Activated naive CD4-positive, alpha-beta T cell (primary cell): ENCODE measurements at places on chromosomes 5 and 9.

GRCh38 chr5:163893281-163893680 is 387.9 kb downstream of the MAT2B start:
- no peak for DNase-seq

DNA sequence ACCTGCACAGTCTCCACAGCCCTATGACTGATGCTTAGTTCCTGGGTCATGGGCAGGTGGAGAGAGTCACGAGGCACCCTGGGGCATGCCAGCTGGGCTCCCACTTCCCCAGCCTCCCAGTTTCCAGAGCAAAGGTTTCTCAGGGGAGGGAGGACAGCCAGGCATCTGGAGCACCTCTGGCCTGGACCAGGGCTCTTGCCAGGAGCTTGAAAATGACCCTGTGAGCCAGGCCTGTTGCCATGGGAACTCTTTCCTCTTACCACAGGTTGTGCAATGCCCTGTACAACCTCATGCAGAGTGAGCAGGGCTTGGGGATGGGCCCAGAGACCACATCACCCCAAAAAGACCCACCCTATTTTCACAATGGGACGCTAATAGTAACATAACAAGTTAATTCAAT is 113.1 kb downstream of the PSD2 start:
- no peak for DNase-seq

- no peak for DNase-seq
These were observed 1.5 kb downstream of the TNFAIP8 start for GRCh38 chr5:119357270-119357669.

DNA sequence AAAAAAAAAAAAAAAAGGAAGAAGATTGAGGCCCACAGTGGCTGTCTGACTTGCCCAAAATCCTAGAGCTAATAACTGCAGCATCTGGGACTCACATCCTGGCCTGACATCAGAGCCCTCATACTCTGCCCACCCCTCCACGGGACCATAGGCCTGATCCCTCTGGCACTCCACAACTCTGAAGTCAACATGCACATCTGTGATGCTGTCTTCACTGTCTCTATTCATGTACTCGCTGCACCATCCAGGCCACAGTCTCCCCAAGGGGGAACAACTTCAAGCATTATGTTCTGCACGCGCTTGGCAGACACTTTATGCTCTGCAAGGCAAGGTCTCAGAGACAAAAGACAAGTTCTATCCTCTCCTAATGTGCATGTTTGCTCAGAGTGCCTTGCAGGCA is 158.2 kb downstream of the SPOCK1 start:
- no peak for DNase-seq

DNA sequence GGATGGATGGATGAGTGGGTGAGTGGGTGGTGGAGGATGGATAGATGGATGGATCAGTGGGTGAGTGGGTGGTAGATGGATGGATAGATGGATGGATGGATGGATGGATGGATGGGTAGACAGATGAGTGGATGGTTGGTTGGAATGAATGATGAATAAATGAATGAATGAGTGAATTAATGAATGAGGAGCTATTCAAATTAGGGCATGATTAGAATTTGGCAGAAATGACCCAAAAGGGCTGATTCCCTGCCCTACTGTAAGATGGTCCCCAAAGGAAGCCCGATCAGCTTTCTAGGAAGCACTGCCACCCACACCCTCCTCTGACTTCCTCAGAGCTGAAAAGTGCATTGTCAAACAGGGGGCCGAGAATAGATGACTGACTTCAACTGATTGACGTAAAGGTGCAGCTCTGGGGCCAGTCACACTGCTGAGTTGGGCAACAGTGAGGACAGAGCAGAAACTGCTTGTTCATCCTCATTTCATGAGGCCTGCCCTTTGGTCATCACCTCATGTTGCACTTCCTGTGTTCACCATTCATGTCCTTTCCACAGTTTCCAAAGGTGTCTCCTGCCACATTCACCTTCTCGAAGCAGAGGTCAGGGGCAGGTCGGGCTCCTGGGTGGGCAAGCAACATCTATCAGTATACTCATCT is 34.3 kb downstream of the NIPAL4 start:
- DNase-seq, result no peak

GRCh38 chr9:38060681-38061080 is 8.3 kb downstream of the SHB start:
- DNase-seq, result no peak

- DNase-seq, result no peak
These were observed 2.7 kb upstream of the IRX4 start for GRCh38 chr5:1885404-1885755.

DNA sequence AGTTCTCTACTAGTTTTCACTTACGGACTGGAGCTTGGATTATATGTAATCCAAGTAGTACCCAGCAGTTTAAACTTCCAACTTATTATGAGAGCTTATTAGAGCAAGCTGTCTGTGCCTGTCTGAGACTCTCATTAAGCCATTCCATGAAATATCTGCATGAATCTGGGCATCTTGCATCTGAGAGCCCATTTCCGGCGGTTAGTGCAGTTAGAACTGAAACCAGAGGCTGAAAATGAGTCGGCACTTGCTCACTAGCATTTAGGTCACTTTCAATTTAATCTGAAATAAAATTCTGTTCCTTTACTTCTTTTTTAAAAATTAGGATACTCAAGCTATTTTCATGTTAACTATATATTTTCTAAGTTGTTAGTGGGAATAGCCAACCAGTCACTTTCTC is 102.2 kb downstream of the MEGF10 start:
- DNase-seq, result no peak

- no peak for DNase-seq
These were observed 1.3 kb downstream of the FGD3 start for GRCh38 chr9:92948632-92949031.

- no peak for DNase-seq
These were observed 515.8 kb downstream of the KDM4C start for GRCh38 chr9:7273575-7273974.

GRCh38 chr5:113512341-113512740 is 1.2 kb upstream of the YTHDC2 start:
- DNase-seq, result no peak

DNA sequence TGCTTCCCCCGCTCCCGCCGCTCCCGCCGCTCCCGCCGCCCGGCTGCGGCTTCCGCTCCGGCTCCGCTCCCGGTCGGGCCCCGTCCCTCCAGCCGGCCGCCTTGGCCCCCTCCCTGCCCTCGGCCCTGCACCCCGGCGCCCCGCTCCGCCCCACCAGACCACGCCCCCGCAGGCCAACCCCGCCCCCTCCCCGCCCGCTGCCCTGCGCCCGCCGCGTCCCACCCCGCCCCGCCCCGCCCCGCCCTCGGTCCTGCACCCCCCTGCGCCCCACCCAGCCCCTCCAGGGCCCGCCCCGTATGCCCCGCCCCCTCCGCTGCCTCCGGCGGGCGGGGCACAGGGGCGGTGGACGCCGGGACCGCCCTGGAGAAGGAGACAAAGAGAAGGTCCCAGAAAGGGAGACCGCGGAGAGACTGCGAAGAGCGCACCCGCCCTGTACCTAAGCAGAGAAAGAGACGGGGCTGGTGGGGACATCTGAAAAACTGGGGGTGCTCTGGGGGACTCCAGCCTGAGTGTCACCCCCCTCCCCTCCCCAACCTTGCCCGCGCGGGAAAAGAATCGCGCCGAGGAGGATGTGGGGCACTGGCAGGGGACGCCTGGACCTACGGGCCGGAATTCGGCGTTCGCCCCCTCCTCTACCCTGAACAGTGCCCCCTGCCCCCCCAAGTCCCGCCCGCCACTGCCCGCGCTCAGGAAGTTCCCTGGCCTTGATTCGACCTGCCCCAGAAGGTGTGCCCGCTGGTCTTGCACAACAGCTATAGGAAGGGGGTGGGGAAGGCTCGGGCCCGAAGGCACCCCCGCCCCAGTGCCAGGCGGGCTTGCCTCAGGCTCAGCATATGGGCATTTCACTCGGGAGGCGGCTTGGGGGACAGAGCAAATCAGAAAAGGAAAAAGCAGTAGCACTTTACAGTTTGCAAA is 42.8 kb upstream of the STXBP1 start:
- peak; percentile 55 for DNase-seq

DNA sequence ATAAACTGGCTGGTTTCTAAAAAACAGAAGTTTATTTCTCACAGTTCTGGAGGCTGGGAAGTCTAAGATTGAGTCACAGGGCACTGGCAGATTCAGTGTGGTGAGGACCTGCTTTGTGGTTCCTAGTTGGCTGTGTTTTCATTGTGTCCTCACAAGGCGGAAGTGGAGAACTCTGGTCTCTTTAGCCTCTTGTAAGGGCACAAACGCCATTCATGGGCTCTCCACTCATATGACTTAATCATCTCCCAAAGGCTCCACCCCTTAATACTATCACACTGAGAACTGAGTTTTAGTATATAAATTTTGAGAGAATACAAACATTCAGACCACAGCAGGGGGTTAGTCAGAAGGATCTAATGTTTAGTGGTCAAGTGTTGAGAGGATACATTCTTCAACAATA is 208.2 kb downstream of the SEC61B start:
- DNase-seq, result no peak

GRCh38 chr9:86716326-86716922 is 230.9 kb downstream of the GAS1 start:
- no peak for DNase-seq

DNA sequence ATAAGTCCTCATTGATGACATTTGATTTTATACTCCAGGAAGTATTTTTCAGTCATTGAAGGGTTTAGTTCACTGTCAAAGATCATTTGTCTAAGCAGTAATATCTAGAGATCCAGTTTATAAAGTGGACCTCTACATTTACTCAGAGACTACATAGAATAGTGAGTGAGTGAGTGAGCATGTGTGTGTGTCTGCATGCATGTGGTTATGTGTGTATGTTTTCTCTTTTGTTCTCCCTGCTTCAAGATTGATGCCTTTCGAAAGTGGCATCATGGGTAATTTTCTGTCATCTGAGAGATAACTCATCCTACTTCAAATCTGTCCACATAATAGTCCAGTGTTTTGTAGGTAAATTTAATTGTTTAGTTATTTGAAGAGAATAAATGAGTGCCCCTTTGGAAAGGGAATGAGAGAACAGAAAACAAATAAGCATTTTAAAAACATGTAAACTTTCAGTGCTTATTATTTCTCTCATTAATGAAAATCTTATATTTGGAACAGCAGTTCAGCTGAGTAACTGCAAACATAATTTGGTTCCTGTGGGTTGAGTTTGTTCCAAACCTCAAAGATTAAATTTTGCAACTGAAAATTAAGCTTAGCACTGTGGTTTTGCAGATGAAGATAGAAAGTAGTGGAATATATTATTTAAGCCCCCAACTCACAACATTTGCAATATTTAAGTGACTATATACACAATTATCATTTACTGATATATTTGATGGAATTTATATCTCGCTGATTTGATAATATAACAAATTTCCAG is 1295.1 kb upstream of the C9orf72 start:
- DNase-seq, result no peak

GRCh38 chr5:97528941-97529340 is 345.9 kb upstream of the RIOK2 start:
- DNase-seq, result no peak

- DNase-seq, result no peak
These were observed 59.0 kb downstream of the DRD1 start for GRCh38 chr5:175384724-175385552.

DNA sequence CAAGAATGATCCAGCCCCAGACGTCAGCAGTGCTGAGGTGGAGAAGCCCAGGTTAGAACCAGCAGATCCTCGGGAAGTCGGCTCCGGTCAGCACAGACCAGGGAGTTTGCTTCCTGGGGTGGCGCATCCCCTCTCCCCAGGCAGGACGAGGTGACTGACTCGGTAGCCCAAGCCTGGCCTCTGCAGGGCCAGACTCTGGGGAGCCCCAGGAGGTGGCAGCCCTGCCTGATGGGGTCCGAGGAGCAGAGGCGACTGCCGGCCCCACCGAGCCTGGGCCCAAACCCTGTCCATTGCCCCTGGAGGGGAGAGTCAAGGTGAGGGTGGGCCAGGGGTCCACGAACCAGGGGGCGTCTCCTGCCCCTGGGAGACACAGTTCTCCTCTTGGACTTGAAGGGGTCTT is 52.9 kb upstream of the SARDH start:
- DNase-seq, result no peak

GRCh38 chr9:22919423-22919822 is 472.8 kb downstream of the DMRTA1 start:
- no peak for DNase-seq

DNA sequence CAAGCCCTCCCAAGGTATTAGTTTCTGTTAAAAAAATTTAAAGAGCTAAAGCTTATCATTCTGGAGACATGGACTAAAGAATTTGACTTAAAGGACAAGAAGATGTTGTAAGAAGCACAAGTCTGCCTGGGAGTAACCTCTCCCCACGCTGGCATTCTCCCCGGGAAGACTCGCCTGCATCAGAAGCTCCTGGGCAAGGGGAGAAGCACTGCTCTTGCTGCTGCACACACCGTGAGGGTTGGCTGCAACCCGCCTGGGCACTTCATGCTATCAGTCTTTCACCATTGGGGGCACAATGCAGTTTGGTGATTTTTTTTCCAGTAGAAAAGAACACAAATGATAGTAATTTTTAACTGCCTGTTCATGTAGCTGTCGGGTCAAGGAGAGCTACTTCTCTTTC is 192.5 kb upstream of the PANK3 start:
- no peak for DNase-seq

DNA sequence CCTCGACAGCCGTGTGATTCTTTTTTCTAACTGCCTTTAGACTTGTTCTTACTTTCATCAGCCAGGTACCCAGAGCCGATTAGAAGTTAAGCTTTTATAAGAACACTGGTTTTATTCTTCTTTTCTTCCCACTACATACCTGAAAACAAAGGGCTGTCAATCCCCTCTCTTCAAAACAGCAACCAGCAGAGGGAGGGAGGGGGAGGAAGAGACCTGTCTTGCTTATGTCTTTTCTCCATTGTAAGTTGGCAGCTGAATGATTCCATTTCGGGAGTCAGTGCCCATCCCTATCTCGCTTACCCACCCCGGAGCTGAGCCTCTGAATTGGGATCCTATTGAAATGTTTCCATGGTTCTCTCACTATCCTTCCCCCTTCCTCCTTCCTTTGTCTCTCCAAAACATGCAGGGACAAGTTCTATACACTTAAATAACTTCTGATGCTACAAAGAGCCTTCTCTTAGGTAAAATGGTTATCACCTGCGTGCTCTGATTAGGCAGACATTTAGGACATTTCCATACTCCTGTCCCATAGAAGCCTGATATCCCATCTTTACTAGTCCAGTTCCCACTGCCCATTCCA is 83.9 kb upstream of the WWC1 start:
- DNase-seq, result no peak

DNA sequence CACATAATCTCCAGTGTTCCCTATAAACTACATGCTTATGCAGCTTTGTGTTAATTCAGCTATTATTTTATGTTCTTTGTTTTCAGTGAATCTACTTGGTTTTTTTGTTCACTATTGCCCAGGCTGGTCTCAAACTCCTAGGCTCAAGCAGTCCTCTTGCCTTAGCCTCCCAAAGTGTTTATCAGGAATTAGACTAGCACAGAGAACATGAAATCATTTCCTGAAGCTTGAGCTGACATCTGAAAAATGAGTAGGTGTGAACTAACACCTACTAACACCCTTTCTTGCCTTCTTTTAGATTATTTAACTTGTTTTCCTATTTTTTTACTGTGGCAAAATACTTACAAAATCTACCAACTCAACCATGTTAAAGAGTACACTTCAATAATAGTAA is 25.0 kb downstream of the CENPP start:
- no peak for DNase-seq

DNA sequence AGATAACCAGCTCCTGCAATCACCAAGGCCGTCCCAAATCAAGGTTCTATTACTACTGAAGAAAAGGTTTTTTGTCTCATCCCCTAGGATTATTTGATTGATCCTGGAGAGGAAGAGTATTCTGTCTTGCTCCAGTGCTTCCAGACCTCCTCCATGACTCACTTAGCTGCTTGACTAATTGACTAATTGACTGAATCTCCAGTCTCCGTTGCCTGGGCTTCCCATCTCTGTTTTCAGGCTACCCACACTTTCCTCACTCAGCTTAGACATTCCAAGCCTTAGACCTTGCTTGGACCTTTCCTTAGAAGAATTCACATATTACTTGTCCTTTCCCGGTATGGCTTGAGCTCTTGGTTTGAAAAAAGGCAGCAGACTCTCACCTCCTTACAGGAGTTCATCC is 60.6 kb downstream of the FRMD3 start:
- no peak for DNase-seq
